ENCODE measurements at places on chromosomes 12 and 14.

GRCh38 chr14:76235628-76236027 lies 83.9 kb downstream of the GPATCH2L start:
- DNase-seq: no peak

DNA sequence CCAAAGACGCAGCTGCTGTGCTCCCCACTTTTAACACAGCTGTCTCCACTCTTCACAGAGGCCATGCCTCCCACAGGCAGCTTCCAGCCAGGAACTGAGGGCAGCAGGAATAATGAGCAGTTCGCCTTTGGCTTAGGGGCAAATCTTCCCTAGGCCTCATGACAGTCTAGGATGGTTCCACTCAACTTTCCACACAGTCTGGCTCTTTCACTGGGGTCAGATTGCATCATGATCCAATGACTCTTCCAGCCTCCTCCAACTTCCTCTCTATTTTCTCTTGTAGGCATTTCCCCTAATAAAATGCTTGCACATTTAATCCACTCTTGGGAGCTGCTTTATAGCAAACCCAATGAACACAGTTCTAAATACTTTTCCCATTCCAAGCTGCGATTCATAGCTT lies 271.6 kb upstream of the ATP2B1 start:
- DNase-seq: no peak

- DNase-seq: no peak
Observed at GRCh38 chr12:1346126-1346525, 248.3 kb downstream of the FBXL14 start.

DNA sequence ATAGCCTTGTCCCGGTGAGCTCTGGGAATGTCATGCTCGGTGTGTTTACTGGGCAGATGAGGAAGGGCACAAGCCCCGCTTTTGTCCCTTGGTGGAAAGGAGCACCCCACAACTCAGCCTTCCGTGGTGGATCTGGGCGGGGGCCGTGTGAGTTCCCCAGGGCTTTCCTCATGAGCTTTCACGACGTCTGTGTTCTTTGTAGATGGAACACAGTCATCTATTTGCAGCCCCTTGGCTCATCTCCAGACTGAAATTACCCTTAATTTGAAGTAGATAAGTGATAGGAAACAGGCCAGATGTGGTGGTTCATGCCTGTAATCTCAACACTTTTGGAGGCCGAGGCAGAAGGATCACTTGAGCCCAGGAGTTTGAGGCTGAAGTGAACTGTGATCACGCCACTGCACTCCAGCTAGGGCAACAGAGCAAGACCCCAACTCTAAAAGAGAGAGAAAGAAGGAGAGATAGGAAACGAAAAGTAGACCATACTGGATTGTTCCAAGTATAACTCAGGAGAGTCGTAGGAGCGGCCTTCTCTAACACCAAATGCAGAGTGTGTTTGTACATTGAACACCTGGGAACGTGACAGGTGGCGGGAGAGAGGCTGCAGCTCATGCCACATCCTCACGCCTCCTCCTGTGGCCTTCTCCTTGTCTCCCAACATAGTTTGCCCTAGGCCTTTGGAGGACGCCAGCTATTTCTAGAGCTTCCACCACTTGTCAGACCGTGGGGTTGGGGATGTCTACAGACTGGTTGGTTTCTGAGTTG lies 8.8 kb downstream of the P2RX4 start:
- DNase-seq: no peak

- DNase-seq: no peak
Observed at GRCh38 chr12:67609226-67609870, 39.2 kb upstream of the DYRK2 start.

DNA sequence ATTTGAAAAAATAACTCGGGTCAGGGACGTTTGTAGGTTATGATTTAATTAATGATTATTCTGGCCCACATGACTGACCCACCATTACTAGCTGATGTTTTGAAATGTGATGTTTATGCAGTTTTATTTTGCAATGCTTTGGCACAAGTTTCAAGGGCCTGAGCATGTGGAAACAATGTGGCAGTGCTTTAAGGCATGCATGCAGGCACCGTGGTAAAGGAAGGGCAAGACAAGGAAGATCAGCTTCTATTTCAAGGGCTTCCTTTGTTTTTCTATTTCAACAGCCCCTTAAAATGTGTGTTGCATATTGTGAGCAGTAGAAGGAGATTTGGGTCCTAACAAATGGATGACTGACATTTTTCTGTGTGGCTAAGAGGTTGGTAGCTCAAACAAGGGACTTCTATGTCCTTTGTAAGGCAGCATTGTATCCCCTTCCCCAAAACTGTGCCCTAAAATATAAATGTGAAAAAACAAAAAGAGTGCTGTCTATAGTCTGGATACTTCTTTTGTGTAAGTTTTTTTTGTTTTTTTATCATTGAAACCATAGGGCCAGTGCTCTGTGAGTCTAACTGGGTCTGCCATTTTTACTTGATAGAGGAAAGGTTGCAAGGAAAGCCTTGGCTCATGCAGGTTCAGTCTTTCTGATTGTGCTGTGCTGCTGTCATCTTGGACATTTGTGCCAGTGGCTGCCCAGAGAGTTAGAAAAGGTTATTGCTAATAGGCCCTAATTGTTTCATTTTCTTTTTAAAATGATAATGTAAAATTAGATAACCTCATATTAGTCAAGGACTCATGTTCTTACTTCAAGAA lies 103.5 kb downstream of the FGD4 start:
- no peak for DNase-seq

DNA sequence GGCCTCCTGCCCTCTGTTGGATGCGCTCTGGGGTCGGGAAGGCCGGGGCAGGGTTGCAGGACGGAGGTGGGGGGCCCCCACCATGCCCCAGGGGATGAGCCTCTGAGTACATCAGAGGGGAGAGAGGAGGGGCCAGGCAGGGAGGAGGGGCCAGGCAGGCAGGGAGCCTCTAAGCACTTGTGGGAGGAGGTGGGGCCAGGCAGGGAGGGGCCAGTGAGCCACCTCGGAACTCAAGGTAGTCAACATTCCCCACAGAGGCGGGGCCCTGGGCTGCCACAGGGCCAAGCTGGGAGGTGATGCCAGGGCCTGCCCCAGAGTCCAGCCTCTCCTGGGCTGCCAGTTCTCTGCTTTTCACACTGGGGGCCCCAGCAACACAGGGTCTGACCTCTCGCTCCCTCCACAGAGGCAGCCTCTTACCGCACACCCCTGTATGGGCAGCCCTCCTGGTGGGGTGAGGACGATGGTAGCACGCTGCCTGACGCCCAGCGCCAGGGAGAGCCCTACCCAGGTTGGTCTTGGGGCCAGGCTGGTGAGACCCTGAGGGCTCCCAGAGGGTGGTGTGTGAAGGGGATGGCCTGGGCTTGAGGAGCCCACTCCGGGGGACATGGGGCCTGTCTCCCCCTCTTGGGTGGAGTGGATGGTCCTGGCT lies 17.4 kb downstream of the CEP170B start:
- DNase-seq: no peak

DNA sequence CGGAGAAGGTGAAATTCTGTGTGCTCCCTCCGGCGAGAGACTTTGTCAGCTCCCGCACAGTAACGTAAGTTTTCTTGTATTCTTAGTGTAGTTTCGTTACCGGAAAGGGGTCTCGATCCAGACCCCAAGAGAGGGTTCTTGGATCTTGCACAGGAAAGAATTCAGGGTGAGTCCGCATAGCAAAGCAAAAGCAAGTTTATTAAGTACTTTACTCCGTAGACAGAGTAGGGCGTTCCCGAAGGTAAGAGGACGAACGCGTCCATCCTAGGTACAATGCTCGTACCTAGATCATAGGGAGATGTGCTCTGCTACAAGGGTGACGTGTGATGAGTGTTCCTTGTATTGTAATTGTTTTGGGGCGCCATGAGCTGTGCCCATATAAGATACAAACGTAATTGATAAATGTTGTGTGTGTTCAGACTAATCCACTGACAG lies 293 bp downstream of the IFI27L1 start:
- no peak for DNase-seq

GRCh38 chr12:130394906-130395305 lies 57.2 kb downstream of the PIWIL1 start:
- no peak for DNase-seq

- DNase-seq: no peak
Observed at GRCh38 chr14:34081101-34081575, 130.3 kb upstream of the EGLN3 start.

DNA sequence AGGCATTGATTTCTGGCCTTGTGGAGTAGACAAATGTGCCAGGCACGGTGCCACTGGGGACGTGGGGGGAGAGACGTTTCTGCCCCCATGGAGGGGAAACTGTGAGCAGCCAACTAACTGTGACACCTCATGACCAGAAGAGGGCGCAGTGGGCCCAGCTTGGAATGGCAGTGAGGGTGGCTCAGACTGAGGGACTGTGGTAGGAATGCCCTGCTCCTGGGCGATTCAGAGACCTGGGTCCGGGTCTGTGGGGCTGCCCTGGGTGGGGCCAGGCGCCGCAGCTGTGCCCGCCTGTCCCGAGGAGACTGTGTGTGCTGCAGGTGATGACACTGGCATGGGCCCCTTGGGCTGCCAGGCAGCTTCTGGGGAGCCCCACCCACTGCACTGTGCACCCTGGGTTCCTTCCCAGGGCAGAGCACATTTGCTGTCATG lies 60.6 kb downstream of the SLC25A47 start:
- peak; percentile 57 for DNase-seq

GRCh38 chr14:67357186-67357968 lies 2.2 kb downstream of the ATP6V1D start:
- DNase-seq: no peak
